Cardiac septum (tissue), 1 donor: ENCODE measurements at places on chromosomes 7 and 10.

GRCh38 chr10:1737222-1738061 lies at the start of gene ADARB2:
ADARB2 (minus strand) TSS chr10:1737525.
- DNase-seq, result no peak

DNA sequence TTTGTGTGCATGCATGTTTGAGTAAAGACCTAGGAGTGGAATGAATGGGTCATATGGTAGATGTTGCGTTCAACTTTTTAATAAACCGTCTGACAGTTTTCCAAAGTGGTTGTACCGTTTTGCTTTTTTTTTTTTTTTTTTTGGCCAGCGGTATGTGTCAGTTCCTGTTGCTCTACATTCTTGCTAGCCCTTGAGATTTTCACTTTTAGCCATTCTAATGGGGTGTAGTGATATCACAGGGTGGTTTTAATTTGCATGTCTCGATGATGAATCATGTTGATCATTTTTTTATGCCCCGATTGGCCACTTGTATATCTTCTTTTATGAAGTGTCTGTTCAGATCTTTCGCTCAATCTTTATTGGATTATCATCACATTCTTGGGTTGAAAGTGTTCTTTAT lies 320.7 kb downstream of the CAMK1D start:
- DNase-seq, result no peak

DNA sequence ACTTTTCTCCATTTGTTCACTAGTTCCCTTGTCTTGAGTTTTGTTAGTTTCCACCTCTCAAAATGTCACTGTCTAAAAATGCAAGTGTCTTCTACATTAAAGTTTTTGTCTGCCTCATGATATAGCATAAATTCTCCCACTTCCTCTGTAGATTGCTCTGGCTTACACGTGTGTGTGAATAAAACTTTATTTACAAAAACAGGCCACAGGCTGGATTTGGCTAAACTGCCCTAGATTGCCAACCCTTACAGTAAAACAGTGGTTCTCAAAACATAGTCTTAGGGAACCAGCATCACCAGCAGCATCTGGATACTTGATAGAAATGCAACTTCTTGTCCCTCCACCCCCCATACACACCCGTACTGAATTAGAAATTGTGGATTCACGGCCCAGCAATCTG lies 207.8 kb downstream of the VTI1A start:
- DNase-seq, result no peak

- no peak for DNase-seq
Measured at GRCh38 chr7:124643311-124643811, 122.2 kb downstream of the GPR37 start.
